Activated CD8-positive, alpha-beta memory T cell treated with anti-CD3 and anti-CD28 coated beads for 48 hours (primary cell): ENCODE measurements at places on chromosomes 13 and 19.
A peak's percentile ranks its signal among the peaks of the same experiment; 100 is the strongest.

DNA sequence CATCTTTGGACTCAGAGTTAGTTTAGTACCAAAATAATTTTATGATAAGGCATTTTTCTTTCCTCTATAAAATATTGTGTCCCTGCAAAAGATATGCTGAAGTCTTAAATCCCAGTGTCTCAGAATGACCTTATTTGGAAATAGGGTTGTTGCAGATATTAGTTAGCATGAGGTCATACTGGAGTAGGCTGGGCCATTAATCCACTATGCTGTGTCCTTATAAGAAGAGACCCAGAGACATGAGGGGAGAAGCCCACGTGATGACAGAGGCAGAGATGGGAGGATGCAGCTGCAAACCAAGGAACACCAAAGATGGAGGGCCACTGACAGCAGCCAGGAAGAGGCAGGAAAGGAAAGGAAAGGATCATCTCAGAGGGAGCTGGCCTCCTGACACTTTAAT, 6.4 kb downstream of the POGLUT2 start:
- no peak for DNase-seq

DNA sequence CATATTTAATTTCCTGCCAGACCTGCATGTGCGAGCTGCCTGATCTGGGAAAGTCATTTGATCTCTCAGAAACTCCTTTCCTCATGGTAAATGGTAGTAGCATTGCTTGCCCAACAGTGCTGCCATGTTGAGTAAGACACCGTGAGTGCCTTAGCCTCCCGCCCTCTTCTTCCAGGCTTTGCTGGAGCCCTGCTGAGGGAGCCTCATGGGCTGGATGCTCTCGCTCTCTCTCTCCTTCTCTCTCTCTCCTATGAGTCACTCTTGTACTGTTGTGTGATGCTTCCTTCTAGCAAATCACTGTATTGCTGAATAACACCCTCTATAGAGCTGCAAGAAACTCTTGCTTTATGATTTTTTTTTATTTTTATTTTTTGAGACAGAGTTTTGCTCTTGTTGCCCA, 365.5 kb downstream of the UQCRFS1 start:
- no peak for DNase-seq

- DNase-seq = no peak
These were observed 492.4 kb downstream of the DACH1 start for GRCh38 chr13:71374471-71375049.

- no peak for DNase-seq
These were observed 1.1 kb upstream of the NR2F6 start for GRCh38 chr19:17246681-17247425.

GRCh38 chr13:110615005-110615321, 382 bp upstream of the NAXD start:
- DNase-seq = no peak

DNA sequence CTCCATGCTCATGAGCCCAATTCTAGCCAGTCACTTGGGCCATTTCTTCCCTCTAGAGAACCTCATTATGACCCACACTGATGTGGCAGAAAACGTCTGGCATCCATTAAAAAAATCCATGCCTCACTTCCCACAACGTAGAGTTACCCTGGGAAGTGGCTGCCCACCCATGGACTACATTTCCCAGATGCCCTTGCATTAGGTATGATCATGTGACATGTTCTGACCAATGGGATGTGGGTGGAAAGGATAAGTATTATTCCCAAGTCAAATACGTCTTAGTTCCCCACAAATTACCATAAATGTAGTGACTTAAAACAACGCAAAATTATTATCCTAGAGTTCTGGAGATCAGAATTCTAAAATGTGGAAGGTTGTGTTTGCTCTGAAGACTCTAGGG, 47.9 kb upstream of the ZNRF4 start:
- DNase-seq = no peak

GRCh38 chr19:53870485-53870844, 2.8 kb downstream of the MYADM start:
- DNase-seq = no peak

DNA sequence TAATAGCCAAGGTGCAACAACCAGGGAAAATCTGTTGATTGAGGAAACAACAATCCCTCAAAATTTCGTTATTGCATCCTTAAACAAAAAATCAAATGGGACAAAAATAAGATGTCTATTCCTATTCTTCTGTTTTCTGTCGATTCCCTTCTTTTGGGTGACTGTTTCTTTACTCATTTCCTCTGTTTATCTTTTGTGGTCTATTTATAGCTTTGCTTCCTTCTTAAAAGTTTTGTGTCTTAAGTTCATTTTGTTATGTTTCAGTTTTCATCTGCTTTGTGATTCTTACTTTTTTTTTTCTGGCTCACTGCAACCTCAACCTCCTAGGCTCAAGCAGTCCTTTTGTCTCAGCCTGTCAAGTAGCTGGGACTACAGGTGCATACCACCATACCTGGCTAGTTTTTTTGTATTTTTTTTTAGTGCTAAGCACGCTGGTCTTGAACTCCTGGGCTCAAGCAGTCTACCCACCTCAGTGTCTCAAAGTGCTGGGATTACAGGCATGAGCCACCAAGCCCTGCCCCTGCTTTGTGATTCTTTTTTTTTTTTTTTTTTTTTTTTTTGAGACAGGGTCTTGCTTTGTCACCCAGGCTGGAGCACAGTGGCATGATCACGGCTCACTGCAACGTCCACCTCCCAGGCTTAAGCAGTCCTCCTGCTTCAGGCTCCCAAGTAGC, 10.4 kb downstream of the ZNF146 start:
- no peak for DNase-seq

GRCh38 chr19:6070207-6070681, 40.1 kb downstream of the RFX2 start:
- no peak for DNase-seq

DNA sequence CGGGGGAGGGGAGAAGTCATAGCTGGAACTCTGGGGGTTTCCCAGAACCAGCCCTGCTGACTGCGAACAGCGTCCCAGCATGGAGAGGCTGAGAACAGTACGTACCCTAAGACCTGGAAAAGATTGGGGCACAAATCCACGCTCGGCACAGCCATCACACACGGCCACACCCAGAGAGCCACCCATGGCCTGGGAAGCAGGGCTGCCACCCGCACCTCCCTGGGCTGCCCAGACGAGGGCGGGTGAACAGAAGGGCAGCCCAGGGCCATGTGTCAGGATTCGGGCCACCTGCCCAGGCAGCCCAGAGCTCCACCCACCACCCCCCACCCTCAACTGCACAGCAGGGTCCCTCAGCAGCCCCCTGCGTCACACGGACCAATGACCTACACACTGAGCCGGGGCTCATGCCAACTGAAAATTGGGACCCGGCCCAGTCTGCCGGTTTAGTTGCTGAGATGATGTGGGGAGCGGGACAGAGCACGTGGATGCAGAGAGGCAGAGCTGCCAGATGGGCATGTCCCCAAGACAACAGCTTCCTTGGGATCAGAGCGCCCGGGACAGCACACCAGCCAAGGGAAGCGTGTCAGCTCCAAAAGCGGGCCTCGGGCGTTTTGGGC, 8.5 kb downstream of the UBXN6 start:
- DNase-seq = no peak

DNA sequence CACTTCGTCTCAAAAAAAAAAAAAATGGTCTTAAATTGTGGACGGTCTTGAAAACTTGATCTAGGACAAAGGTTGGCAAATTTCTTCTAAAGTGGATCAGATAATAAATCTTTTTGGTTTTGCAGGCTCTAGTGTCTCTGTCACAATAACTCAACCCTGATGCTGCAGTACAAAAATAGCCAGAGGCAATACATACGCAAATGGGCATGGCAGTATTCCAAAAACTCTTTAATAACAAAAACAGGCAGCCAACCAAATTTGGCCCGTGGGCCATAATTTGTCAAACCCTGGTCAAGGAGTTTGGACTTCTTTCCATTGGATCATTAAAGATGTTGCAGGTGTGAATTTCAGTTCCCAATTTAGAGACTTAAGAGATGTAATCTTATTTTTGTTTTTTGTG, 93.5 kb upstream of the MRI1 start:
- DNase-seq = no peak

DNA sequence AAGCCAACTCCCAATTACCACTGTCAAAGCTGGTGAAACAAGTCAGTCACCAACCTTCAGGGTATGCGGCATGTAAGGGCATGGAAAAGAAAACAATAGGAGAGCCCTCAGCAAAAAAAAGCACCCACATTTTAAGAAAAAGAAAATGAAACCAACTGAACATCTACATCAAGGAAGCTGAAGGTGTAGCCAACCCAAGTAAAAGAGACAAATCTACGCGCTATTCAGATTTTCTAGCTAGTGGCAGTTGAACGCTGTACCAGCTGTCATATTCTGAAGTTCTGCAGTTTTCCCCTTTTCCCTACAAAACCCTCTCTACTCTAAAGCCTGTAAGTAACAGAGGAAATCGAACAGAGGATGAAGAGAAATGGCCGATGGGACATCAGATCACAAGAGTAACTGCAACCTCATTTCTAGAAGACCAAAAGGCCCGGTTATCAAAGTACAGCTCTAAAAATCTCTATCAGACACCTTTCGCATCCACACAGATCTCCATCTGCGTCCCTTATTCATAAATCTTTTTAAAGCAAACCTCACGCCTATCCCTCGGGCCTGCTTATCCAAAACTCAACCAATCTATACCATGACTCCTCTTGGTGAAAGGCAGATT, 1.4 kb downstream of the MYCBP2 start:
- DNase-seq = no peak

DNA sequence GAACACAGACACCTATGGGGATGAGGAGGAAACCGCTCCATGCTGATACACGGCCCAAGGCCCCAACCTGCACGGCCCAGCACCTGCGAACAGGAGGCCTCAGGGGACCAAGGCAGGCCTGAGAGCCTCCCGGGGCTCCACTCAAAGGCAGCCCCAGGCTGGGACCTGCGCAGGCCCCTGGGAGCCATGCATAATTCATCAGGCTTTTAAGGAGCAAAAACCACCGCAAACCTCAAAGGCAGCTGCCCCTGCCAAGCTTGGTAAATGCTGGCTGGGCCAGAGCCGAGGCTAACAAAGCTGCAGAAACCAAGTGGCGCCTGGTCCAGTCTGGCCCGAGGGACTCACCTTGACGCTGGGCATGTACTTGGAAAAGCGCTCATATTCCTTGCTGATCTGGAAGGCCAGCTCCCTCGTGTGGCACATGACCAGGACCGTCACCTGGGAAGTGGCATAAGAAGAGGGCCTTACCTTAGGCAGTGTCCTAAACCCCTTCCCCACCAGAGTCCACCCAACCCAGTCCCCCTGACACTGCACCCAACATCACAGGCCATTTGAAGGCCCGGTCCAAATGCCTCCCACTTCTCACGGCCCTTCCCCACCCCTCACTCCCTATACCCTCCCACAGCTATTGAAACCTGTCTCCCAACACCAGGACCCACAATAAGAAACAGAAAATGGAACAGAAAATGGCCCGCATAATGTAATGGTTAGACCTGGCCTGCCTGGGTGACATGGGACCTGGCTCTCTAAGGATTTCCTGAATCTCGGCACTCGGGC, 7.8 kb downstream of the DDX39A start:
- no peak for DNase-seq

GRCh38 chr19:48689449-48689848, 6.3 kb upstream of the FUT2 start:
- DNase-seq = no peak

DNA sequence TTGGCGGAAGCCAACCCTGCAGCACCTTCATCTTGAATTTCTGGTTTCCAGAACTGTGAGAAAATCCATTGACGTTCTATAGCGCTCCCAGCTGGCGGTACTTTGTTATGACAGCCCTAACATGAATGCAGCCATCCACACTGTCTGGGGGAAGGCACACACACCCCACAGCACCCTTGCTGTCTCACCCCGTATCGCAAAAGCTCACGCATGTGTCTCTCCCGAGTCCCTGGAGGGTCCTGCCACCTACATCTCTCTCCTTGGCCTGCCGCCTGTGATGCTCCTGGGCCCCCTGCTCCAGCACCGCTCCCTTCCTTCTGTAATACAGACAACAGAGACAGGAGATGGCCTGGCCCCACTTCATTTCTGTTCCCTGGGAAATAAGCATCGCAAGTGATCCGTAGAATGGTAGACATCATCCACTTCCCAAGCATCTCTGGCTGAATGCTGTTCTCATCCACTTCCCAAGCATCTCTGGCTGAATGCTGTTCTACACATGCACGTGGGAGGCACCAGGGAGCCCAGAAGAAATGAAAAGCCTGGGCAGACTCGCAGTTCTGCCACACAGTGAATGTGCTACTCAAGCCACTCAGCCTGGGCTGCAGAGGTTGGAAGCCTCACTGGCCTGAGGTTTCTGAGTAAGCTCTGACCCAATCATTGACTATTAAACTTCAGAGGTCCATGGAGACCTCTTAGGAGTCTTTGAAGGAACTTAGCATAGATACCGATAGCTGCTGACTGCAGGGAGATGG, 29.6 kb downstream of the EPN1 start:
- no peak for DNase-seq

- DNase-seq = no peak
These were observed 21.1 kb downstream of the PROSER1 start for GRCh38 chr13:39016787-39017186.

DNA sequence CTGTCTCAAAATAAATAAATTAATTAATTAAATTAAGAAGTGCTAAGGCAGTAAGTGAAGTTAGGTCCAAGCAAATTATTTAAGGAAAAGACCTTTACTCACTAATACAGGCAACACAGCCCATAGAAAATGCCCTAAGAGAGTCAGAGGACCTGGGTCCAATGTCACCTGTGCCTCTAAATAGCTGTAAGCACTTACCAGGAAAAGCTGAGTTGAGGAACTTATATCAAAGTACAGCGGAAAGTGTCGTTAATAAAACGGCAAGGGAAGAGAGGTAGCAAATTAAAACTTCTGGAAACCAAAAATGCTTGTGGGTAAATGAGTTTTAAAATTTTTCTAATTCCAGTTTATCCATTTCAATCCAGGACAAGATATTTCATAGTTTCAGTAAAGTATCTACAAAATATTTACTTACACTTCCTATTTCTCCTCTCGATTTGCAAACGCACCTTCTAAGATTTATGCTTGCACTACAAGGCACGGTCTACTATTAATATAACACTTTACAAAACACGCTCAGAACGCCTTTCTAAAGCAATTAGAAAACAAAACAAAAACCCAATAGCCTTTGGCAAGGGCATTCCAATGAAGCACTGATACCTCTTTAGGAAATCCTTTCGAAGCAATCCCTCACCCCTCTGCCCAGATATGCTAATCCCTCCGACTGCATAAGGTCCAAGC, 963 bp downstream of the VPS36 start:
- no peak for DNase-seq

DNA sequence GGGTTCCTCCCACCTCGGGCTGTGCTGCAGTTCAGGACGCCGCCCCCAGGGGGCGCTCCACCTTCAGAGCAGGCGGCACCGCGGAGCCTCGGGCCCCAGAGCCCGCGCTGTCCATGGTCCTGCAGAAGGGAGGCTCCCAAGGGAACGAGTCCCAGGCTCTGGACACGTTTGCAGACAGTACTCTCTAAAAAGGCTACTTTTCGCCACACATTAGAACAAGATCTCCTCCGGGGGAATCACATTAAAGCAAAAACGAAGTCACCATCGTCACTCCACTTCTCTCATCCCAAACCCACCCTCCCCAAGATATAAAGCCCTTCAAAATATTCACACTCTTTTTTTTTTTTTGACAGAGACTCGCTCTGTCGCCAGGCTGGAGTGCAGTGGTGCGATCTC, 4.6 kb upstream of the SIGLEC10 start:
- peak; percentile 97 for DNase-seq

GRCh38 chr19:4208385-4209094, 20.8 kb upstream of the EBI3 start:
- DNase-seq = no peak
